ENCODE measurements at places on chromosomes 5 and 9.
A peak's percentile ranks its signal among the peaks of the same experiment; 100 is the strongest.

GRCh38 chr5:74040811-74041491 is 415.0 kb downstream of the ARHGEF28 start:
- no peak for DNase-seq

DNA sequence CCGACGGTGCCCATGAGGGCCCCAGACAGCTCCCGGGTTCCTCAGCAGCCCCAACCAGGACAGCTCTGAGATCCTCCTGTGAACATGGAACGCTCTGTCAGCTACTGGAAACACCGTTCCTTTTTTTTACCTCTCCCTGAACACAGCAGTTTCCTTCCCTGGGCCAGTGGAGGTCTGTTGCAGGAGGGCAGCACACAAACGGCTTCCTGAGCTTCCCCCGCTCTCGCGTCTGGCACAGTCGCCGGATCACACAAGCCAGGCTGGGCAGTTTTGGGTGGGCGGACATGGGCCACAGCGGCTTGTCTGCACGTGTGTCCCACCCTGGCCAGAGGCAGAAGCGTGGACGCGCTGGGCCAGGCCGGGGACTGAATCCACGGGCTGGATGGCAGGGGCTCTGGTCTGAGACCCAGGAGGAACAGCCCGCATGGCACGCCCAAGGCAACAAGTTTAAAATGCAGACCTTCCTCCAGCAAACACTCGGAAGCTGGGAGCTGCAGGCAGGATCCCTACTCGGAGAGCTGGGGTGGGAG is 106.8 kb upstream of the SARDH start:
- no peak for DNase-seq

DNA sequence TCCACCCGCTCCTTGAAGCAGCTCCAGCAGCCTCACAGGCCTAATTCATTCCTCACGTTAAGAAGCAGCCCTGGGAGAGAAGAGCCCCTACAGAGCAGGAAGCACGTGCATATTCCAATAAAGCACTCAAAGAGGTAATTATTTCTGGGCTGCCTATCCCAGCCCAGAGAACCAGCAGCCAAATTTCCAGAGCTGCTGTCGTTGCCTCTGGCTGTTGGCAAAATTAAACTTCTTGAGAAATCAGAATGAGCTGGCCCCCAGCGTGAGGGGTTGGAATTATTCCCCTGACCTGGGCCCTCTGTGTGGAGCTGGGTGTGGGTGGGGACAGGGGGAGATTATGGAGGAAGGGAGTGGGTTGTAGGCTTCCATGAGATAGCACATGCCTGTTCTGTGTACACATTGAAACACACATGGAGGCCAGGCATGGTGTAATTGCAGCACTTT is 86.8 kb upstream of the HSPA9 start:
- no peak for DNase-seq

DNA sequence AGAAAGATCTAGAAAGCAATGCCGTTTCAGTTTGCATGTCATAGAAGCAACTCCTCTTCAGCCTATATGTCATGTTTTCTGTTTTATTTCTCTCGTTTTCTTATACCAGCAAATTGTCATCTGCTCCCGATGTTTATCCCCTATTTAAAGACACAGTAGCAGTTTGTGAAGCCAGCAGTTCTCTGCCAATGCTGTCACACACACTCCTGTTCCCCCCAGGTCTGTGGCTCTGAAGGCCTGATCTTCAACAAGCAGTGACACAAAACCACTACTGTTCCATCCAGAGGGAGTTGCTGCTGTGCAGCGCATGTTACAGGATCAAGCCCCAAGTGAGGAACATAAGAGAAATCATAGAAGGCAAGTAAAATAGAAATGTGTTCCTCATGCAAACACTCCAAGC is 364.1 kb upstream of the SLC30A5 start:
- no peak for DNase-seq

DNA sequence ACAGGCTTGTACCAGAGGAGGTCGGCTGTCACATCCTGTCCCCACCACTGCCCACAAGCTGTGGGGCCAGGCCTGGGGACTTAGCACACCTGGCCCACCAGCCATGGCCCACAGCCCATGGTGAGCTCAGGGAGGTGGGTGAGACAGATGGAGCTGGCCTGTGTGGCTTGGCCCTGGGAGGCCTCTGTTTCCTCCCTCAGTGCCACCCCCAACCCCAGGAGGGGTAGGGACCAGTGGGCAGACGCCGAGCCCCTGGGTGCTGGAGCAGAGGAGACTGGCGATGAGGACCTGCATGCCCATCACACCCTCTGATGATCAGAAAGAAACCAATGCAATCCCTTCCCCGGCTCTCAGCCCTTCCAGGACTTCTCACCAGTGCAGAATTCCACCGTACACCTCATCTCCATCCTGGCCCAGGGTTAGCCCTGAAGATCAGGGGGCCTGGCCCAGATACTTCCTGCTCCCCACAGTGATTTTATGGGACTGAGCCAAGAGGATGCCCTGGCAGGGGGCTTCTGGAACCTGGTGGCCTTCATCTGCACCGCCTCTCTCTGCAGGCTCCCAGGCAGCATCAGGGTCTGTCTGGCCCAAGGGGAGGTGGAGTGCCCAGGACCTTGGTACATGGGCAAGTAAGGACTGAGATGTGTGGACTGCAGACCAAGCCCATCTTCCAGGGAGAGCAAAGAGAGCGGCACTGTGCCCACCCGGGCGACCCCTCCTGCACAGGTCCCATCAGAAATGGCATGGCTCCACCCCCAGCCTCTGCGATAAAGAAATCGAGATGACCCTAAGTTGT is 16.9 kb upstream of the NKD2 start:
- DNase-seq = no peak

DNA sequence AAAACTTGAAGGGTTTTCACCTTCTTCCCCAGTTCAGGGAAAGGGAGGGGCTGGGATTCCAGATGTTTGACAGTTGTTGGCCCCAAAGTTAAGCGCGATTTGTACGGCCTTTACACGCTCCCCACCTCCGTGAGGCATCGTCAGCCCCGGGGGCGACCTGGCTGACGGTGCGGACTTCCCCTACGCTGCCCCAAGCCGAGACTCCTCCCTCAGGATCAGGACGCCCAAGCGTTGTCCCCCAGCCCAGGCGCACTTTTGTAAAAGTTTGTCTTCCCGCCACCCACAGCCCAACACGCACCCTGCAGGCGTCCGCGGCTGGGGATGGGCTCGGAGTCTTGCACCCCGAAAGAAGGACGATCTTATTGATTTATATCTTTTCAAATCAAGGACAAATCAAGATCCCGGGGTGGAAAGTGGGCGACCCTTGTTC is 713 bp downstream of the MOB3B start:
- peak; percentile 36 for DNase-seq

DNA sequence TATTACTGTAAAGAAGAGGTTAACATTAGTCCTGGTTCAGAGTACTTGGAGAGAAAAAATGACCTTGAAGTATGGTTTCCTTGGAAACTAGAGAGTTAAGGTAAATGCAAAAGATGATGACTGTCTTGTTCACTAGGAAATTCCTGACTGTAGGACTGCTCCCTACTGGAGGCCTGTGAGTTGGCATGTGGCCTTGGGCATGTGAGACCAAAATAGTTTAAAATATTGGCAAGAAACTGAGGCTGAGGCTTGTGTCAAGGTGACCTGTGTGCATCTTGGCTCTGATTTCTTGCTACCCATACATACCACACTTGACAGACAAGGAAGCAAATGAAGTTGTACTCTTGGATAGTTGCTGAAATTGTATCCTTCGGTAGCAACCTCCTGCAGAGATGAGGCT is 96.5 kb downstream of the TARS1 start:
- DNase-seq = no peak

GRCh38 chr9:121156263-121156731 is 45.4 kb downstream of the RAB14 start:
- DNase-seq = no peak

GRCh38 chr9:134413890-134414623 is 87.8 kb downstream of the RXRA start:
- no peak for DNase-seq

- peak; percentile 40 for DNase-seq
Measured at GRCh38 chr5:1174122-1174936, 27.1 kb upstream of the SLC6A19 start.

- DNase-seq = no peak
Measured at GRCh38 chr5:171614971-171615653, 170.5 kb upstream of the SMIM23 start.

DNA sequence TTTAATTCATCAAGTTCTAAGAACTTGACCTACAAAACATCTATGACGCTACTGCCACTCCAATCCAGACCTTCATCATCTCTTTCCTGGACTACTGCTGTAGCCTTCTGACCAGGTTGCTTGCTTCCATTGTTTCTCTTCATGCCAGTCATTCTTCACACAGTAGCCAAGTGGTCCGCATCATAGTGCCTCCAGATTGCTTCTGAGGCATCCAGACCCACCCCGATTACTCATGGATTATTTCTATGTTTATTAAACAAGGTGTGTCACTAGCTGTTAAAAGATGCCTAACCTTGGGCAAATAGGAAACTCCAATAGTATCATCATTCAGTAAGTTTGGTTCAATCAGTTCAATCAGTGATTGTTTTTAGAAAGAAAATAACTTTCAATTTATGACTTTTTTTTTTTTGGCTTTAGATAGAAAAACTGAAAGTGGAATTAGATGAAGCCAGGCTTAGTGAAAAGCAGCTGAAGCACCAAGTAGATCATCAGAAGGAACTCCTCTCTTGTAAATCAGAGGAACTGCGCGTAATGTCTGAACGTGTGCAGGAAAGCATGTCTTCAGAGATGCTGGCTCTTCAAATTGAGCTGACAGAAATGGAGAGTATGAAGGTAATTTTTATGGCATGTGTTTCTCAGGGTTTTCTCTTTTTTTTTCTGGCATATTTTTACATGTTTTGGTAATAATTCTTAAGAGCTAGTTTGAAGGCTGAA is 9.5 kb downstream of the SPDL1 start:
- DNase-seq = no peak

- no peak for DNase-seq
Measured at GRCh38 chr5:149254506-149254905, 17.2 kb upstream of the AFAP1L1 start.

Data from activated naive CD4-positive, alpha-beta T cell treated with anti-CD3 and anti-CD28 coated beads, Interleukin-2, amount 50 U/mL, for 16 hours (primary cell).